ENCODE measurements at places on chromosomes 12 and 14.

DNA sequence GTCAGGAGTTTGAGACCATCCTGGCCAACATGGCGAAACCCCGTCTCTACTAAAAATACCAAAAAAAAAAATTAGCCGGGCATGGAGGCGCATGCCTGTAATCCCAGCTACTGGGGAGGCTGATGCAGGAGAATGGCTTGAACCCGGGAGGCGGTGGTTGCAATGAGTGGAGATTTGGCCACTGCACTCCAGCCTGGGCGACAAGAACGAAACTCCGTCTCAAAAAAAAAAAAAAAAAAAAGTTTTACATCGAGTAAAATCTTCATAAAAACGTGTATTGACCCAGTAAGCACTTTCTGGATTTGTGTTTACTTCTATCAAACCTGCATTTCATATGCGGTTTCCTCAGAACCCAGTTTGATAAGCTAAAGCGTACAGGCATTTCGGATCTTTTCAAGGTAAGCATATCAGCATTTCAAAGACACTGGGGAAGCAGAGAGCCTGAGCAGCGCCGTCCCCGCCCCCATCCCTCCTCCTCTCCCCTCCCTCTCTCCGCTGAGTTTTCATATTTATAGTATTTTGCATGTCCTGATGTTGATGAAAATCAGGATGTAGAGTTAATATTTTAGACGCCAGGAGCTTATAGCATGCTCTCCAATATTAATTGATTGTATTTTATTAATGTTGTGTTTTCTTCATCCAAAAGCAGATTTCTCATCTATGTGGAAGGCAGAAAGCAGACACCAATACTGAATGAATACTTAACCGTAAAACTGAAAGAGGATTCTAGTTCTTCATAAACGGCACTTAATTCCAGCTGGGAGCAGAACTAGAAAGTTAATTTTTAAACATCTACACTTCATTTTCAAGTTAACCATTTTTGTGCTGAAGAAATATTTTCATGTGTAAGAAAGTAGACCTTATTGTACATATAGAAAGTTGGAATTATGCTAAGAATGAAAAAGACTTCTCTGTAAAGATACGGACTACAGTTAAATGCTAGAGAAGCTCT, 9.2 kb upstream of the HIP1R start:
- DNase-seq: peak; percentile 66

DNA sequence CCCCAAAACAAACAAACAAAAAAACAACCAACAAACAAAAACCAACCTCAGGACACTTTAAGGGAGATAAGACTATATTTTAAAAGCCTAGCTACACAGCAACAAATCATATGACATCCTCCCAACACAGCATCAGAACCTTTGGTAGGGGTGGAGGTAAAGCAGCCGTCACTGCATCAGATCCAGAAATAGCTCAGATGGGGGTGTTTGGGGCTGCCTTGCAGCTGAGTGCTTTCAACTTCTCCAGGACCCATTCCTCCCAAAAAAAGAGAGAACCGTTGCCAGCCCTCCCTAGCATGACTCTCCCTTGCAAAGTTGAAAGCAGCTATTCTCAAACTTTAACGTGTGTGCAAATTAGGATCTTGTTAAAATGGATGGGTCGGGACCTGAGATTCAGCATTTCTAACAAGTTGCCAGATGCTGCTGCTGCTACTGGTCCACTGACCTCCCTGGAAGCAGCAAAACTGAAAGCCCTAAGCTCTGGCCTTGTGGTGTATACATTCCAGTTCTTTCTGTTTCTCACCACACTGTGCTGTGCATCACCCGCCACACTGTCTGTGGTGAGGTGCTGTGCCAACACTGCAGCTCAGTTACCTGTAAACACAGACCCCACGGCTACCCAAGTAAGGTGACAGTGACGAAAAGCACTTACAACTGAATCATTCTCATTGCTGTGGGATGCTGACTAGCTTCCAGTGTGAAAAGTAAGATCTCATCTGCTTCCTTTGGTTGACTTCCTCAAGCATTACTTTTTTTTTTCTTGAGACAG, 54.0 kb downstream of the SLC38A1 start:
- DNase-seq: no peak

- no peak for DNase-seq
Measured at GRCh38 chr12:65656891-65657351, 167.4 kb upstream of the HMGA2 start.

GRCh38 chr12:34350092-34351041, 328.1 kb downstream of the ALG10 start:
- DNase-seq: no peak

DNA sequence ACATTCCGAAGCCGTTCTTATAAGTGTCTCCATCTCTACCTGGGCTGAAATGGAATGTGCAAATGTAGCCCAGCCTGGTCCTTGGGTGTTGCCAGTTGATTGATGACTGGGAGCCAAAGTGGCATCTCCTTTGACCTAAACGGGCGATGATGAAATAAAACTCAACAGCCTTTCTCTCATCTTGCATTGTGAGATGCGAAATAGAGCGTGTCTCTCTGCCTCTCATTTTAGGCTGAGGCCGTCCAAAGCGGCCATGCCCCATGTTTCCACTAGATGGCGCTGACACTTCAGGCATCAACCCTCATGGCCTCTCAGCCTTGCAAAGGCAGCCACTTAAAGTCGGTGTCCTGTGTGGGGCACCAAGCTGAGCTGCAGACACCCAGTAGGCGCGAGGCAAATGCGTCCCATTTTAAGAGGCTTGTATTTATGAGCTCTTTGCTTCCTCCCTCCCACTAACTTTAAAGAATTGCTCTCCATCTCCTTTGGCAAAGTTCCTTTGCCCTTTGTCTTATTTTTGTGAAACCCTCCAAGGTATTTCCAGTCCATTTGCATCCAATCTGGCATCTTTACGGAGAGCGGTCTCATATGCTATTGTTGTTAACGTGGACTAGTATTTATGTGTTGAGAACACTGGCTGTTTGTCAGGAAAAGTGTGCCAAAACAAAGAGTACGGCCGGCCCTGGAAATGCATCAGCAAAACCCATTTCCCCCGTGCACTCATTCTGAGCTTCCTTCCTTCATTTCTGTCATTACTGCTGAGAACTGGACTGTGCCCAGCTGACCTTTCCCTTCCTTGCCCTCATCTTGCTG, 25.0 kb downstream of the GPRC5A start:
- DNase-seq: peak; percentile 95

DNA sequence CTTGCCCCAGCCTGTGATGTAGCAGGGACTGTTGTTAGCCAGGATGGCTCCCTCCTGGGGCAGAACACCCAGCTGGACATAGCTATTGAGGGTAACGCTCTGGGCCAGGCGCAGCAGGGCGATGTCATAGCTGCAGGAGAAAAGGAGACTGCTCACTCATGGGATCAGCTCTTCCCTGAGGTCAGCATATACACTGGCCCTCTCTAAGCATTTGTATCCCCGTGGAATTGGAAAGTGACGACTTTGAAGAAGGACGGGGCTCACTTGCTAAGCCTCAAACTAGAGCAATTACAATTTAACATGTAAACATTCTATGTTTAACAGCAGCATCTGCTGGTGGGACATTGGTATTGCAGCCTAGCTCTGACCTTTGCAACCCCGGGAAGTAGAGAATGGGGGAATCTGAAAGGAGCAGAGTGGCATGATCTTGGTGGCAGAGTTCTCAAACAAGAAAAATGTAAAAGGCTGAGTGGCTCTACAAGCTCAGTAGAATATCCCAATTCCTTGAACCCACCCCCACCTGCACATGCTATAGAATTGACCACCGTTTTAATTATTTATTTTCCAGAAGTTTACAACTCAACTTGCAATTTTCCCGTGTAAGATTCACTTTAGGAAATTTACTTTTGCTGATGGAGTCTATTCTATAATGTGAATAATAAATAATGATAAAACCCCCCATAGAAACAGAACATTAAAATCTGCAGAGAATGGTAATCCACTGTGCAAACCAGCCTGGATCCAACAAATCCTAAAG, 5.0 kb downstream of the CELA1 start:
- DNase-seq: peak; percentile 83

- DNase-seq: peak; percentile 34
Measured at GRCh38 chr14:34224221-34224620, 237.8 kb downstream of the SPTSSA start.

DNA sequence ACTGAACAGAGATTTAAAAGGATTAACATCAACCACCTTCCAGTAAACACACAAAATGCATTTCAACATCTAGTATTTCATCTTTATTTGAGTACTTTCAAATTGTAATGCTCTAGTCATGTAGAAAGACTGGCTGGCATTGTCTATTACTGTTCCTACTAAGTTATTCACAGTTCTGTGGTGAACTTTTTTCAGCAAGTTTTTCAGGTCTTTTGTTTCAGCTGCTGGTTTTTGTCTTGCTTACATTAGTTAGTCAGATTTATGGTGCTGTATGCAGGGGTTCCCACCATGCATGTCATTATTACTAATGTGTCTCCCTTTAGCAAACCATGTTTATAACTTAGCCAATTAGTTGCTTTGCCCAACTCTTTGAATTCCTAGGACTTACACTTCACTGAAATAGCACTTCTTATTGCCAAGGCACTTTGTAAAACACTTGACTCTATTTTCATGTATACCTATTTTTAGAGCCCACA, 253.4 kb upstream of the KITLG start:
- DNase-seq: no peak
